ENCODE measurements at places on chromosomes 16 and 17.

DNA sequence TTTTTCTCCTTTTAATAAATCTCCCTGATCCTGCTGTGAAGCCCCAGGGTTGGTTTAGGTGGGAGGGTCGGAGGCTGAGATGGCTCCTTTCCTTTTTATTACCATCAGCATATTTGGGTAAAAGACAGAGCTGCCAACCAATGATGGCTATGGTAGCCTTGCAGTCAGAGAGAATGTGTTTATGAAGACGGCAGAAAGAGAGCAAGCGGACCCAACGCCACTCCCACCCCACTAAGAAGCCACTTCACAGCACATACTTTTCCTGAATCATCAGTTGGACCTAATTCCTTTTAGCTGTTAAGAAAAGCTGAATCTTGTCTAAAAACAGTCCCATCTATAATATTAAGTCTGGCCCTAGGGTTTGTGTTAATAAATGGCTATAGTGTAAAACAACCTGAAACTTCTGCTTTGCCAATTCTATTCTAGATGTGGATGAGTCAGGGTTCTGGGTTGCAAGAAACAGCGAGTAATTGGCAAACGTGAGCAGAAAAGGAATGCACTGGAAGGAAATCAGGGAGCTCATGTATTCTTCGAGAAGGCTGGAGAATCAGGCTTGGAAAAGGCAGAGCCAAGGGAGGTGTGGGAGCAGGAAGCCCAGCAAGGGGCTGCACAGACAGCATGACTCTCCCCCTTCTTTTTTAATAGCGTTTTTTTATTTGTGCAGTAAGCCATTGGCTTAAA is 34.0 kb upstream of the PRKCA start:
- peak; percentile 56 for DNase-seq

DNA sequence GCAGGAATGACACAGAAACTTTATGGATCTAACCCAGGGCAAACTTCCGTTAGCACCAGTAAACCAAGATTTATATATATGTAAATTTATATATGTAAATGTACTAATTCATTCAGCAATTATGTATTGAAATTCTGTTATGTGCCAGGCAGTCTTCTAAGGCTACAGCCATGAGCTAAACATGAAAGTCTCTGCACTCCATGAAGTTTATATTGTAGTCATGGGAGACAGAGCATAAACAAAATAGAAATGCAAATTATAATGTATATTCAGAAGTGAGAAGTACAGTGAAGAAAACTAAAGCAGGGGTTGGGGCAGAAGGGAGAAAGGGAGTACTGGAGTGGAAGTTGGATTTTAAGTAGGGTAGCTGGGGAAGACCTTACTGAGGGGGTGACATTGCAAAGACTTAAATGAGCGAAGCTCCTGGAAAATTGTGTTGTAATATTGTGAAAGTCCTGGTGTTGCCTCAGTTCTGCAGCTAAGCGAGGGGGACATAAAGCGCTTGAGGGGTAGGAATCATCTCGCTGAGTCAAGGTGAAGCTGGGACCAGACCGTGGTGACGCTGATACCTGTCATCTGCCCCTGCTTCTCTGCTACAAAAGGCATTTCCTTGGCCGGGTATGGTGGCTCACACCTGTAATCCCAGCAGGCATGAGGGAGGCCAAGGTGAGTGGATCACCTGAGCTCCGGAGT is 64.8 kb downstream of the YPEL2 start:
- DNase-seq: no peak

GRCh38 chr17:50137042-50137441 is 7.1 kb upstream of the SAMD14 start:
- no peak for DNase-seq

GRCh38 chr17:9509236-9509816 is 66.3 kb downstream of the STX8 start:
- no peak for DNase-seq

- no peak for DNase-seq
Observed at GRCh38 chr16:72939247-72939646, 108.7 kb downstream of the ZFHX3 start.

DNA sequence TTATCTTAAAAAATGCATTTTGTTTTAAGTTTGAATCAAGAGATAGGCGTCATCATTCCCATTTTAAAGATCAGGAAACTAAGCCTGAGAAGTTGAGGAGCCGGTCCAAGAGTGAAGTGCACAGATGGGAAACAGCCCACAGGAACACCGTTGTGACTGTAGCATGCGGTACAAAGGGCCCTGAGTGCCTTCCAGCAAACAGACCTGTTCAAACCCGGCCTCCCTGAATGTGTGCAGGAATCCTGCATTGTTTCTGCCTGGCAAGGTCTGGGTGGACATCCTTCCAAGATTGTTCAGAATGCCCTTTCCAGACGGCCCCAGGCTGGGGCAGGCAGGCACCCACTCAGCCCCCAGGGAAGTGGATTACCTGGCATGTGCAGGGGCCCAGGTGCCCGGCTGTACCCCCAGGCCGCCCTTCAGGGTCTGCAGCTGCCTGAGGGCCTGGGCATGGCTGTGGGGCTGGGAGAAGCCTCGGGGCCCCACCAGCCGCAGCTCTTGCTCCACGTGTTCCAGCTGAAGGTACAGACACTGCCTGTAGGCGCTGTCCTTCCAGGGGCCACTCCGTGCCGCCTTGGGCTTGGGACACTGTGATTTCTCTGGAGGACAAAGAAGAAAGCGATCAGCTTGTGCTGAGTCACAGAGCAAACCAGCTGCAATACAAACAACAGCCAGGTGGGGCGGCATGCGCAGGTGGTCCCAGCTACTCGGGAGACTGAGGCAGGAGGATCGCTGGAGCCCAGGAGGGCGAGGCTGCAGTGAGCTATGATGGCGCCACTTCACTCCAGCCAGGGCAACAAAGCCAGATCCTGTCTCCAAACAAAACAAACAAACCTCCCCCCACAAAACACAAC is 45.0 kb upstream of the GCSH start:
- no peak for DNase-seq

DNA sequence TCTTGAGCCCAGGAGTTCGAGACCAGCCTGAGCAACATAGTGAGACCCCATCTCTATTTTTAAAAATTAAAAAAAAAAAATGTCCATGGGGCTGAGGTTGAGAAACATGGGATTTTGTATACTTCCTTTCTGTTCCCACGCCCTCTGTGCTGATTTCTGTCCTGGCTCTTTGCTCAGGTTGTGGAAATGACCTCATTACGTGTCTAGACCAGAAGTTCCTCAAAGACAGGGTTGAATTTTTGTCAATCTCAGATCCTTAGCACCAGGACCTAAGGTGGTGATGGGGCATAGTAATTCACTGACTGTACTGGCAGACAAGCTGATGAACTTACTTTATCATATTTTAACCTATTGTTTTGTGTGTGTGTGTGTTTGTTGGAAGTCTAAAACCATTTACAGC is 11.2 kb upstream of the HNF1B start:
- no peak for DNase-seq

- no peak for DNase-seq
Observed at GRCh38 chr17:44921122-44921882, 6.0 kb upstream of the GFAP start.

GRCh38 chr17:67063141-67063540 is 18.8 kb downstream of the CACNG1 start:
- no peak for DNase-seq

DNA sequence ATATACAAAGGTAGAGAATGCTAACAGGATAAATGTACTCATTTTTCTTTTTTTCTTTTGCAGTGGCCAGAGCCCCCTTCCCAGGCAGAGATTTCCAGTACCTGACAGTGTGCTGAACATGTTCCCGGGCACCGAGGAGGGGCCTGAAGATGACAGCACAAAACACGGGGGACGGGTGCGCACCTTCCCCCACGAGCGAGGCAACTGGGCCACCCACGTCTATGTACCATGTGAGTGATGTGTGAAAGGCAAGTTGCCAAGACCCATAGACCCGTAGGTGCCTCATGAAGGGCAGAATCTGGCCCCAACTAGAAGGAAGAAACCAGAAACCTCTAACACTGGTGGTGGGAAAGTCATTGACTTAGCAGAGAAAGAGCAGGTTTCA is 1.2 kb downstream of the USB1 start:
- no peak for DNase-seq

- no peak for DNase-seq
Observed at GRCh38 chr16:17205279-17206211, 265.2 kb downstream of the XYLT1 start.

- no peak for DNase-seq
Observed at GRCh38 chr16:4182581-4183236, 59.2 kb downstream of the SRL start.

- DNase-seq: no peak
Observed at GRCh38 chr16:53486230-53486629, 16.8 kb downstream of the AKTIP start.

DNA sequence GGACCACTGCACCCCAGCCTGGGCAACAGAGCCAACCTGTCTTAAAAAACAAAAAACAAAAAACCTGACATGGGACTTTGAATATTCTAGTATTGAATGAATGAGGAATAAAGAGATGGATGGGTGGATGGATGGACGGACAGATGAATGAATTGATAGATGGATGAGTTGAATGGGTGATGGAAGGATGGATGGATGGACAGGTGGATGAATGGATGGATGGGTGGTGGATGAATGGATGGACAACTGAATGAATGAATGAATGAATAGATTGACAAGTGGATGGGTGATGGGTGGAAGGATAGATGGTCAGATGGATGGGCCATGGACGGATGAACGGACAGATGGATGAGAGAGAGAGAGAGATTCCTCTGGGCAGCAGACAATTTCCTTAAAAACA is 22.8 kb upstream of the CEP20 start:
- DNase-seq: no peak

DNA sequence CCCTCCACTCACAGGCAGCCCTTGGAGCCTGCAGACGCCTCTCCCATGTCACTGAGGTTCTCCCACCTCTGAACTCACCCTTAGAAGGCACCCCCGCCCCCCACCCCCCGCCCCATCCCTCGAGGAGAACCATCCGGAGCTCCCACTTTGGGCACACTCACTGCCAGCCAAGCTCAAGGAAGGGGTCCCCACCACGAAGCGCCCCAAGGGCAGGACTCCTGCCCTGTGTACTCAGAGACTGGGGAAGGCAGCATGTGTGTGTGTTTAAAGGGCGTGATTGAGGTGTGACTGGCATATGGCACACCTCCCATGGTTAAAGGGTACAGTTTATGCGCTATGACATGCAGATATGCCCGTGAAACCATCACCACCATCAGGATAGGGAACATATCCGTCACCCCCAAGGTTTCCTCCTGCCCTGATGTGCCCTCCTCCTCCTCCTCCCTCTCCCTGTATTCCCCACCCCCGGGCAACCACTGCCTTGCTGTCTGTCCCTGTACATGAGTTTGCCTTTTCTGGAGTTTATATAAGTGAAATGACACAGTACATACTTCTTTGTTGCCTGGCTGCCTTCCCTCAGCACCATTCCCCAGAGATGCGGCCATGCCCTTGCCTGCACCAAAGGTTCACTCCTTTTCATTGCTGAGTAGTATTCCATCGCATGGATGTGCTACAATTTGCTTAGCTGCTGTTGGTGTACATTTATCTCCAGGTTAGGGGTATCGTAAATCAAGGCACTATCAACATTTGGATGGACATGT is 14.0 kb upstream of the RBFOX3 start:
- DNase-seq: no peak

DNA sequence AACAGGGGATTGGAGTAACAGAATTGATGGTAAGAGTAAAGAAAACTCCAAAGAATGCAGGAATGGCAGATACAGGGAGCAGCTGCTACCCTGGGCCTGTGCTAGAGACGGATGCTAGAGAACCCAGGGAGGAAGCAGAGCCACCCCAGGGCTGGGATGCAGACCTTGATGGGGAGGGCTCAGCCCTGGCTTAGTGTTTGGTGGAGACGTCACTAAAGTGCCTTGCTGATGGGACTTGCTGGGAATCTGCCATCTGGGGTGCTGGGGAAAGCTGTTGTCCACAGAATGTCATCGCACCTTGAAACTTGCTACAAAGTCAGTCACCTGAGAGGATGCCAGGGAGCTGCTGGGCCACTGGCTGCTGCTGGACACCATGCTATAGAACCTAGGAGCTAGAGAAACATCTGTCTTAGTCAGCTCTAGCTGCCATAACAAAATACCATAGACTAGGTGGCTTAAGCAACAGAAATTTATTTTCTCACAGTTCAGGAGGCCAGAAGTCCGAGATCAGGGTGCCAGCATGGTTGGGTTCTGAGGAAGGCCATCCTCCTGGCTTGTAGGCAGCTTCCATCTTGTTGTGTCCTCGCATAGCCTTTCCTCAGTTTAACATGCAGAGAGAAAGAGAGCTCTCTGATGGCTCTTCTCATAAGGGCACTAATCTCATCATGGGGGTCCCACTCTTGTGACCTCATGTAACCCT is 15.3 kb downstream of the MT1X start:
- DNase-seq: no peak
